Fibroblast of upper back skin (primary cell): ENCODE measurements at places on chromosomes 11 and 22.
A peak's percentile ranks its signal among the peaks of the same experiment; 100 is the strongest.

GRCh38 chr11:116687458-116688201 is 85.2 kb downstream of the BUD13 start:
- DNase-seq: peak; percentile 26

DNA sequence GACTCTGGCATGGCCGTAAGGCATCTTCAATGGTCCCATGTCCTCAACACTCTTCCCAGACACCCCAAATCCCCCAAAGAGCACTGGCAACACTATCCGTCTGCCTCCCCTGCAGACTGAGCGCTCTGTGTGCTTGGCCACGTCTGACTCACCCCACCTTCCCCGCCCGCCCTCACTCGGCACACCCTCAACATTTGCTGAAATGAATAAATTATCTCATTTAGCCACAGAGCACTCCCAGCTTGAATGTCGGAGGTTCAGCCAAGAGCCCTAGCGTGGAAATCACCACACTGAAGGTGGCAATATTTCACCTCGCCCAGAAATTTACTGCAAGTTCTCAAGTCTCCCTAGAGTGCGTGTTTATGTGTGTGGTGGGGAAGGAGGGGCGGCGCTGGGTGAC is 46.6 kb upstream of the TCF20 start:
- peak; percentile 47 for DNase-seq

DNA sequence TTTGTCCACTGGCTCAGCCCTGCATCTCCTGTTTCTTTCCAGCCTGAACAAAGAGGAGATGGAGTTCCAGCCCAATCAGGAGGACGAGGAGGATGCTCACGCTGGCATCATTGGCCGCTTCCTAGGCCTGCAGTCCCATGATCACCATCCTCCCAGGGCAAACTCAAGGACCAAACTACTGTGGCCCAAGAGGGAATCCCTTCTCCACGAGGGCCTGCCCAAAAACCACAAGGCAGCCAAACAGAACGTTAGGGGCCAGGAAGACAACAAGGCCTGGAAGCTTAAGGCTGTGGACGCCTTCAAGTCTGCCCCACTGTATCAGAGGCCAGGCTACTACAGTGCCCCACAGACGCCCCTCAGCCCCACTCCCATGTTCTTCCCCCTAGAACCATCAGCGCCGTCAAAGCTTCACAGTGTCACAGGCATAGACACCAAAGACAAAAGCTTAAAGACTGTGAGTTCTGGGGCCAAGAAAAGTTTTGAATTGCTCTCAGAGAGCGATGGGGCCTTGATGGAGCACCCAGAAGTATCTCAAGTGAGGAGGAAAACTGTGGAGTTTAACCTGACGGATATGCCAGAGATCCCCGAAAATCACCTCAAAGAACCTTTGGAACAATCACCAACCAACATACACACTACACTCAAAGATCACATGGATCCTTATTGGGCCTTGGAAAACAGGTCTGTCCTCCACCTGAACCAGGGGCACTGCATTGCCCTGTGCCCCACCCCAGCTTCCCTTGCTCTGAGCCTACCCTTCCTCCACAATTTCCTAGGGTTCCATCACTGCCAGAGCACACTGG is 5.0 kb downstream of the FTH1 start:
- DNase-seq: no peak

DNA sequence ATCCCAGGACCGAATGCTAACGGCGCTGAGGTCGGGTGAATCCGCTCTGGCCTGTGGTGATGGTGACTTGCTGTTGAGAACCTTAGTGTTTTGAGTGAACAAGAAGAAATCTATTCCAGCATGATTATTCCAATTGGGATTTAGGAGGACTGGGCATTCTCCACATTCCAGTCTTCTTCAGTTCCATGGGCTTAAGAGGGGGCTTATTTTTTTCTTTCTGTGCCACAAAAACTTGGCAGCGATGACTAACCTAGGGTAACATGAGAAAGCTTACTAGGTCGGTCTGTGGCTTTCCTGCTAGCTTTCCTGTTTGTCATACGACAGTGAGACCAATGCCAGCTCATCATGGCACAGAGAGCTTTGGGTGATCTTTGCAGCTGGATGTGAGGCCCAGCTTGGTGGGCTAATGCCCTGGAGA is 62.9 kb upstream of the ATXN10 start:
- DNase-seq: peak; percentile 79

- DNase-seq: no peak
These were observed 40.6 kb upstream of the ARL14EP start for GRCh38 chr11:30282289-30282631.

DNA sequence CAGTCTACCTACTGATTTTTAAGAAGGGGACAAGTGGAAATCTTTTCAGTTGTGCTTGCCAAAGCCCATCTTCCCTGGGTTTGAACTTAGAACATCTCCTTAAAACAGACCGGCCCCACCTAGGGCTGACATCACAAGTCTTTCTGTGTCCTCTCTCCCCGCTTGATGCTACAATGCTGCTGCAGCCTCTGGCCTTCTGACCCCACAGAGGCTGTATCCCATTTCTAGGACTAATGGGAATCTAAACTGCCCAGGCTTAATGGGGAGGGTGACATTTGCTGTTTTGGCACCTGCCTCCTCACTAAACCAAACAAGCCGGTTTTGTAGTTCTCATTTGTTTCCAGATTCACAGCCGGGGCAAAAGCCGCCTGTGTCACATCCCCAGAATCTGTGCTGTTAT is 121.3 kb upstream of the CADM1 start:
- DNase-seq: no peak

GRCh38 chr11:15730995-15731385 is 616.3 kb downstream of the INSC start:
- DNase-seq: no peak

DNA sequence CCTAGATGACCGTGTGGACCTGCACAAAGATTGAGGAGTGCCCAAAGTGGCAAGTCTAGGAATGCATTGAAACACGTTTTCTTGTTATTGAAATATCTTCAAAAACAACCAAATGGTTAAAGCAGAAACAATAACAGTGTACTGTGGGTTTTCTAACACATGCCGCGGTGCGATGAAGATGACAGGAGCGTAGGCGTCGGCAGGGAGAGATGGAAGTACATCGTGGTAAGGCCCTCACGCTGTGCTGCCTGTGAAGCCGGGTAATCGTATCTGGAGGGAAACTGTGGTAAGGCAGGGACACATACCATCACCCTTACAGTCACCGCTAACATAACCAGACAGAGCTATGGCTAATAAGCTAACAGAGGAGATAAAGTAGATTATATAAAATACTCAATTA is 261.4 kb downstream of the TBC1D22A start:
- no peak for DNase-seq

DNA sequence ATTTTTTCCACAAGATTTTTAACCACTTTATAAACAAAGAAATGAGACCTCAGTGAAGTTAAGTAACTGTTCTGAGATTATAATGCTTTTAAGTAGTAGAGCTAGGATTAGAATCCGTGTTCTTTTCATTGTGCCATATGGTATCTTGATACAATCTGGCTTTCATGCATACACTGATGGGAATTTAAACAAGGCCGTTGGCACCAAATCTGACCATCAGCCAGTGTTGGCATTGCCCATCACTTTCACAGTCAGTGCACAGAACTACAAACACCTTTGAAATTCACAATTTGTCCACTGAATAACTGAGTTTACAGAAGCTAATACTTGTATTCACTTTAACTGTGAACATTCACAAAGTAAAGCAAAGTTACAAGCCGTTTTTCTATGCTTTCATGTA is 1228.0 kb downstream of the TBC1D22A start:
- DNase-seq: no peak

DNA sequence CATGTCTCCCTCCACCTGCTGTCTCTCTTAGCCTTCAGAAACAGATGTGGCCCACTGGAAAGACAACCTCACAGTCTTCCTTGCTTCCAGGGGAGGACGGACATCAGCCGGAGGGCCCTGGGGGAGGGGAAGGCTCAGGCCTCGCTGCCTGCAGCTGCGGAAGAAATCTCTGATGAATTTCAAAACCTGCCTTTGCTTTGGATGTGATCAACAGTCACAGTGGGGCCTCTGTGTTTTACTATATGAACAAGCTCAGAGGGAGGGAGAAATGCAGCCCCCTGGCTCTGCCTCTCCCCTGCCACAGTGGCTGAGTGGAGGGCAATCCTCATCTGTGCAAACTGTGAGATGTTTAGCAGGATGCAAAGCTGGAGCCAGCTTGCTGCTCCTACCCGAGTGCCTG is 282.8 kb downstream of the NTM start:
- DNase-seq: no peak

GRCh38 chr11:15893080-15893492 is 463.3 kb downstream of the SOX6 start:
- peak; percentile 84 for DNase-seq

DNA sequence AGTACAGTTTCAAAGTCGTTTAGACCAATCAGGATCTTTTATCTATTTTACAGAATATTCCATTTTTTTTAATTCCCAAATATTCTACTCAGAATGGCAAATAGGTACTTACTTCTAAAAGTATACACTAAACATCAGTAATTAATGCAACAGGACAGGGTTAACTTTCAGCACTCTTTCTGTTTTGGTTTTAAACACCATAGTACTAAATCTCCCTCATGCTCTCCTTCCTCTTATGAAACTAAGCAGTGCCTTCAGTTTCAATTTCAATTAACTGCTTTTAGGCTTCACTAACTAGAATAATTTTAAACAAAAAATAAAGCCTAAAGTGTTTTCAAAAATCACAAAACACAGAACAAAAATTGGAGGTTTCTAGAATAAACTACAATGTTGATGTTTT is 57.9 kb downstream of the NOX4 start:
- DNase-seq: no peak
